DMS 273 treated with DMSO at 0.1 percent for 48 hours (cell line): ENCODE measurements at places on chromosomes 6 and 20.

DNA sequence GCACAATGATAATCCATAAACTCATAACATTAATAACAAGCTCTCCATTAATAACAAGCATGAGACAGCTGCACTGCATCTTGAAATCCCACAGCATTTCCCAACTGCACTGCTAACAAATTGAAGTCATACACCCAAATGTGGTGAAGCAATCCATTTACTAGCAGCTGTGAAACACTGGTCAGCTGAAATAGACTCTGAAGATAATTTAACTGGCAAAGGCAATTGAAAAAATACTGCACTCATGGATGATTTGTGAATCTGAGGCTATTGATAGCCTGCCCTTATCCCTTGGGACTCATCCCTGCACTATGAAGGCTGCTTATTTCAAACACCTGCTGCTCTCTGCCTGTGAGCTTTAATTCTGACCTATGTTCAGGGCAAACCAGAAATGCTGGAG lies 49.1 kb upstream of the PLCB1 start:
- DNase-seq, result no peak

- no peak for DNase-seq
These were observed 233.3 kb downstream of the SYNDIG1 start for GRCh38 chr20:24702501-24703283.

DNA sequence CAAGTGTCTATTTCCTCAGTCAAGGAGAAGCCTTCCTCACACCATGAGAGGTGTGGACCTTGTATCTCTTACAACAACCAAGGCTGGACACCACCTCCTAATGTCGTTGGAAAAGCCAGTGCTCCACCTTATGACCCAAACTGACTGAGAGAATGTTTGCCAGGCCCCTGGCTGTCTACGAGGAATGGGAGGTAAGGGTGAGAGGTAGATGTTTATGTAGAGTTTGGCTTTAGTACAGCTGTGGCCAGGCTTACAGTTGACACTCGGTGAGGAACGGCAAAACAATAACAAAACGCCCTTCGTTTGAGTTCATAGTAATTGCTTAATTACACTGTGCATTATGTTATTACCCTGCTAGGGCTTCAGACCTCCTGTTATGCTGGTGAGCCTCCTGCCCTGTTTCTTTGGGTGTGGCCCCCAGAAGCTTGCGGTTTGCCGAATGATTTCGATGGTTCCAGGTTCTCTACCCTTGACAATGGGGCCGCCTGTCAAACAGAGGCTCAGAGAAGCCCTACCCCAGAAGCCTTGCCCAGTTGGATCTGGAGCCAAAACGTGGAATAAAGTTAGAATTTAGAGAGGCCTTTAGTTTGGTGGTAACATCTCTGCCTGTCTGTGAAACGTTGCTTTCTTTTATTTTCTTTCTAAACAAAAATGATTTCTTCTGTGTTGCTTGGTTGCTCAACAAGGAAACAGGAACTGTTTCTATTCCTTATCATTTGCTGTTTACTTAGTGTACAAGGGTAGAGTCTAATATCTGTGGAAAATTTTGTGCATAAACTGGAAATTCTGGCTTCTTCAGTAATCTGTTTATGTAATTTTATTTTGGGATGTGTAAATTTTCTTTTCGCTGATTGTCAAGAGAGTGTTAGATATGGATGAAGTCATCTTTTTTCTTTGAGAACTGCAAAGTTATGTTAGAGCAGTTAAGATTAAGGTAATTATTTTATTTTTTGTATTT lies 60.4 kb upstream of the FOXQ1 start:
- DNase-seq, result no peak

- DNase-seq, result no peak
These were observed 59.1 kb upstream of the TMEM244 start for GRCh38 chr6:129920103-129920798.

GRCh38 chr6:158536891-158537798 lies 22.7 kb upstream of the TMEM181 start:
- DNase-seq, result no peak

DNA sequence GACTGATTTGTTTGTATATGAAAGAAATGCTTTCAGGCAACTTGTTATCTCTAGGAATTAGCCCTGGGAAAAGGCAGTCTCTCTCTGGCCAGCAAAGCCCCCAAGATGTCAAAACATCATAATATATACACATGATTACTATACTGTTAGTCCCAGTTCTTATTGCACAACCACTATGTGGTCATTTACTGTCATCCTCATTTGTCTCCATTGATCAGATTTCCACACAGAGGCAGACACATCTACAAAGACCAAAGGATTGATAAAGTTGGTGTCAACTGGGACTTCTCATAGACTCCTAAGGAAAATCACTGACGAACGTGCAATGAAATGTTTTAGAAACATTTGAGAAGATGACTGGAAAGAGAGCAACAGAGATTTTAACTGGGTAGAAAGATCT lies 71.9 kb upstream of the POPDC3 start:
- no peak for DNase-seq

DNA sequence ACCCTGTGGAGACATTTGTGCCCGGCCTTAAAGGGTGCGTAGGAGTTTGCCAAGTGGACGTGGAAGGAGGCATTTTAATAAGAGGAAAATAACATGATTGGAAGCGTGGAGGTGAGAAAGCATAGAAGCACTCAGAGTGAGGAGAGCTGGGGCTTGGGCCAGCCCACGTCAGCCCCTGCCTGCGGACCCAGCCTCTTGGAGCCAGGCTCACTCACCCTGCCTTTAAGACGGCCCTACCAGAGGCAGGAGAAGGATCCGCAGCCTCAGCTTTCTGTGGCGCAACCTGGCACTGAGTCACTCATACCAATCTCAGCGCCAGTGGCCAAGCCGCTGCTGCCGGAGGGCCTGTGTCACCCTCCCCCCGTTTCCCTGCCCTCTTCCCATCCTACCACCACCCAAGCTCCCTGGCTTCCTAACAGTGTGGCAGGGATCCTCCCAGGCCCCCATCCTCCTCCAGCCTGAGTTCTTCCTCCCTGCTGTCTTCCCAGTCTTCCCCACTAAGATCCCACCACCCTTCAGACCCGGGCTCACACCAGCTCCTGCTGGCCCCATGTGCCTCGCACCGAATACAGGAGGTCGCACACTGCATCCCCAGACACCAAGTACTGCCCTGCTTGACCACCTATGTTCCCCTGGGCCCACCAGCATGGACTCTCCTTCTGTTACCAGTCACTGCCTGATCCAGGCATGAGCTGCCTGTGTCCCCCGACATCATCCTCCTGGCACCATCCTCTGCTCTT lies 285.2 kb downstream of the UST start:
- no peak for DNase-seq

DNA sequence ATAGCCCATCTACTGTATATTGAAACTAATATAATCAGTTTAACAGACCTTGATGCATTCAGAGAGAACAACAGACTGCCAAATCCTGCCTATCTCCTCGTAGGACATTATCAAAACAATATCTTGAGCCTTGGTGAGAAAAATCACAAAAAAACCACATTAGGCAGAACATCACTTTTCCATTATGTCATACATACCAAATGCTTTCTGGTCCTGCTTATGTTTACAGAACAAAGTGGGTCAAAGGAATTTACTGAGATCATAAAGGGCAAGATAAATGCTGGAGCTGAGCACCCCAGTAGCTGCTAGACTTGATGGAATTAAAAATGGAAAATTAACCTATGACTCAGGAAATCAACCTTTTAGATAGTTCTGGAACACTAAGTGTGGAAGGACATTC lies 195.3 kb upstream of the KCNK16 start:
- DNase-seq, result no peak
